ENCODE measurements at places on chromosomes 5 and 9. TPM values are rescaled to one million over a fixed set of nuclear protein-coding genes. Genes with fewer than 3 reads are reported as not detected.

DNA sequence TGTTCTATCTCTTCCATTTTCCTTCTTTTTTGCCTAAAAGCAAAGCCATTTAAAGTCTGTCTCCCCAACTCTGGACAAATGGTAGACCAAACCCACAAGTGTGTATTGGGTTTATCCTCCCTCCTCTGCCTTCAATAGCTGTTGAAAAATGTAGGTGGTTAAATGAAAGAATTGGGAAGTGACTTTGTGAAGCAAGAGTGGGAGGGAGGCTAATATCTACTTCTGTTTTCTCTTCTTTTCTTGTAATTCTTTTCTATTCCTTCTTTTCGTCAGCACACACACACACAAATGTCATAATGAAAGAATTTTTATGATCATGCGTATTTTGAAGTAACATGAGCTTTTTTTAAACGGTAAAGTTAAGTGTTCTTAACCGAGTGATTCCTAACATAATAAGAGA, 3.8 kb downstream of the CCDC152 start:
- DNase-seq, result no peak

DNA sequence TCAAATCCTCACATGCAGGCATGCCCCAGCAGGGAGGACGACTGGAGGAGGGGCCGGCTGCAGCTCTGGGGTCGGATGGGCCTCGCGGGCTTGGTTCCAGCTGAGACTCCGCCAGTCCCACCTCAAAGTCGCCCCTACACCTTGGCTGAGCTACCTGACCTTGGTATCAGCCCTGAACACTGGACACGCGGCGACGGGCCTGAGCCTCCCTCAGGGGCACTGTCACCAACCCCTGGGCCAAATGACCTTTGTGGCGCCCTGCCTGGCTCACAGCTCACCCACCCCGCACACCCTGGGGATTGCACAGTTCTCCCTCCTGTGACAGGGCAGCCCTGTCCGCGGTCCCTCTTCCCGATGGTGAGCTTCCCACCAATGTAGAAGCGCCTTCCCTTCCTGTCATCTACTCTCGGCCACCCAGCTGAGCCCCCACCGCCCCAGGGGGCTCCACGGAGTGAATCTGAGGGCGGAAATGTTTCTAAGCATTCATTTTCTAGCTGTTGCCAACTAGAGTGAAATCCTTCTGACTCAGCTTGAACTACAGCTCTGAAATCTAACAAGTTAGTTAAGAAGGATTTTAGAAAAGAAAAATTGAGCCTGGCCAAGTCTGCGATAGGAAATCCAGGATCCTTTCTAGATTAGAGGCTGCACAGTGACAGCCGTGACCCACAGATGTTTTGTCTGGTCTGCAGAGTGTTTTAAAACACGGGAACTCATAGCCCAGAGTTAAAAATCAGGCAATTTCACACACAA, 138.9 kb upstream of the PHYKPL start:
- DNase-seq, result no peak

Gene NTNG2
- 0.07 TPM for total RNA-seq

Gene DUSP1
- total RNA-seq, result 521 TPM

GRCh38 chr9:126799034-126799433, 5.8 kb upstream of the ZBTB43 start:
- DNase-seq, result no peak

DNA sequence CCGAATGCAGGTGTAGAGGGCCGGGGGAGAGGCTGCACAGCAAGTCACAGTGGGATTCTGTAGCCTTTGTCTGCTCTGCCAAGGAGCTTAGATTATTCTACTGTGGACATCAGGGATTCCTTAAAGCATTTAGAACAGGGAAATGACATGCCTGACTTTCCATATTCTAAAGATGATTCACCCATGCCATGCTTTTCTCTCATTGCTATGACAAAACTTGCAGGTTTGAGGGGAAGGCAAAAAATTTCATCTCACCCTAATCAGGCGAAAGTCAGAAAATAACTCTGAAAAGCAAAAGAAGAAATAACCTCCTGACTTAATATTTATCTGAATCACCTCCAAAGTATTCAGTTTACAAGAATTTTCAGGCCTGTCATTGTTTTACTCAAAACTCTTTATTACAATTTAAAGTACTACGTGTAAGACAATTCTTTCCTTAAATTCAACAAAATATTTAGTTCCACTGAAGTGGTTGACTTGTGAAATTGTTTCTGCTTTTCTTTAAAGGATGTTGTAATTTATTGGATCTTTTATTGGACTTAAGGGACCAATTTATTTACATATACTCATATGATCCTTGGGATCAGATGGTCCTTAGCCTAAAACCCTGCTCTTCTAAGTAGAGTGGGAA, 30.0 kb upstream of the GAS1 start:
- DNase-seq, result no peak
